ENCODE measurements at places on chromosomes 6 and 20.

DNA sequence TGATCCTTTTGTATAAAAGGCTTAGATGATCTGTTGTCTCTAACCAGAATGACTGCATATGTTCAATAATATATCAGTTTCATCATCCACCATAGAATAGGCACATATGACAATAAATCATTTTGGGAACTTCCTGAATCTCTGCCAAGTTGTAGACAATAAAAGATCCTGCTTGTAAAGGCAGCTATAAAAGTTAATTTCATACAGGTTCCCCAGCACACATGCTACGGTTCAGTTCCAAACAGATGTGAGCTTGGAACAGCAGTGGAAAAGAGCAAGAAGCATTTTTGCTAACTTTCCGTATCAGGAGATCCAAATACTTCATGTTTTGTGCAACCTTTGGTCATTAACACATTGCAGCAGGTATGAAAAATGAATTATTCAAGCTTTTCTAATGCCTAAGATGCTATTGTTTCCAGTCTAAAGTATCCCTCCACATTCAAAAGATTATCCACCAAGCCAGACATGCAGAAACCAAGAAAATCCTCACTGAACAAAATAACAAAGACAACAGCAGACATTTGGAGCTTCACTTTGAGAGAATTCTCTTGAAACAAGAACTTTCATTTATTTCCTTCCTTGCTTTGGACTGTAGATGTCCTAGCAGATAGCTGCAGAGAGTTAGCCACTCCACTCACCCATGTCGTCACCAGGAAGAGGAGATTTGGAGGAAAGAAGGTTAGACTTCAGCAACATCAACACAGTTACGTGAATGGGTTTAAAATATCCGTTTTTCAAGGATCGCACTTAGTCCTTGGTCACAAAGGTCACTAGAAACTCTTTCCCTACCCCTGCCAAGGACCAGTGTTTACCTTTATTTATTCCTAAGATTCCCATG is 453.5 kb upstream of the JARID2 start:
- DNase-seq, result no peak

- no peak for DNase-seq
These were observed 91.1 kb upstream of the BTN3A2 start for GRCh38 chr6:26273673-26274588.

DNA sequence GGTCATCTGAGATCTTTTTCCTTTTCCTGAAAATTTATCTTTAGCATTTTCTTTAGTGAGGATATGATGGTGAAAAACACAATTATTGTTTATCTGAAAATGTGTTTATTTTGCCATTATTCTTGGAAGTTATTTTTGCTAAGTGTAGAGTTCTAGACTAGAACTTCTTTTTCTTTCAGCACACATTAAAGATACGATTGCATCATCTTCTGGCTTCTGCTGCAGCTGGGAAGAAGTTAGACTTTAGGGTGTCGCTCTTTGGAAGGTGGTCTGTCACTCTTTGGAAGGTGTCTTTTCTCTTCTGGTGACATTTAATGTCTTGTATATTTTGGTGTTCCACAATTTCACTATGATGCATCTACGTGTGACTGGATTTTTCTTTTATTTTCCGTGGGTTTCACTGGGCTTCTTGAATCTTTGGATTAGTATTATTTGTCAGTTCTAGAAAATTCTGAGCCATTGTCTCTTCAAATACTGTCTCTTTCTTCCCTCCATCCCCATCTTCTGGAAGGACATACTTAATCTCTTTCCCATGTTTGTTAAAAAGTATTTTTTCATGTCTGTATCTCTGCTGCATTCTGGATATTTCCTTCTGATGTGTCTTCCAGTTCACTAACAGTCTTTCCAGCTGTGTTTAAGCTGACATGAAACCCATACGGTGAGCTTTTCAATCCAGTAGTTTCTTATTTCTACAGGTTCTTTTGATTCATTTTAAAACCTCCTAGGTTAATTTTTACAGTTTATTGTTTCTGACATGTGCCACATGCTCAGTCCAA is 81.0 kb downstream of the AGPAT4 start:
- DNase-seq, result no peak

DNA sequence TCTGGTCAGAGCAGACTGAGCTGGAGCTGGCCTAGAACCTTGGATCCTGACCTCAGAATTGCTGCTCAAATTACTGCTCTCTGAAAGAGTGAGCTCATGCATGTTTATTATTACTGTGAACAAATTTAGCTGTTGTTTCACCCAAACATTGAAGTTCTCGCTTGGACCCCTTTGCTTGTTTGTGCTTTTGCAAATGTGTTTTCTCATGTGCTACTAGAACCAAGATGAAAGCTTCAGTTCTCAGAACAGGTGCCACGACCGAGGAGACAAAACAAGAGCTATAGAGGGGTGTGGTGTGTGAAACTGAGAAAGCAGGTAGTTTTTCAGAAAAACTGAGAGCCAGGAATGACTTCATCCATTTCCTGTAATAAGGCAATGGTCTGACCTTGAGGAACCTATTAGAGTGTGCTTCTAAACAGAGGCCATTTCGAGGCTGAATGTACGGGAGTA is 50.0 kb upstream of the ESR1 start:
- DNase-seq, result no peak

DNA sequence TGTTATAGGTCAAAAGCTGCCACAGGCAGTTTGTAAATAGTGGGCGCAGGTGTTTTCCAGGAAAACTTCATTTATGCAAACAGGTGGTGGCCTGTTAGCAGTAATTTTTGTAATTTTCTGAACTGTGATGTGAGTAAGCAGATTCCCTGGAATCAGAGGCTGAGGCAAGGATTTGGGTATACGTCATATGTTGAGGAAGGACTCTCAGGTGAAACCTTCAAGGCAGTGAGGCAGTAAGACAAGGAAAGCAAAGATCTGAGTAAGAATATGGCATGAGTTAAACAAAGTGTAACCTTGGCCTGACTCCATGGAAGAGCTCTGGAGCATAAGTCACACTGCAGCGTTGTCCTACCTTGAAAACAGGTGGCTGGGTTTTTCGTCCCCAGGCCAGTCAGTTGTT is 291.1 kb upstream of the BTBD3 start:
- no peak for DNase-seq

- DNase-seq, result no peak
These were observed 67.9 kb downstream of the NCOA7 start for GRCh38 chr6:125858427-125859320.

GRCh38 chr6:103184776-103185175 is 1674.9 kb downstream of the HACE1 start:
- DNase-seq, result no peak

GRCh38 chr20:57656252-57656820 is 36.1 kb upstream of the ZBP1 start:
- no peak for DNase-seq

- DNase-seq, result no peak
These were observed 3.3 kb upstream of the GNRH2 start for GRCh38 chr20:3040086-3040485.

- no peak for DNase-seq
These were observed 124.4 kb downstream of the TTLL2 start for GRCh38 chr6:167449094-167449861.

DNA sequence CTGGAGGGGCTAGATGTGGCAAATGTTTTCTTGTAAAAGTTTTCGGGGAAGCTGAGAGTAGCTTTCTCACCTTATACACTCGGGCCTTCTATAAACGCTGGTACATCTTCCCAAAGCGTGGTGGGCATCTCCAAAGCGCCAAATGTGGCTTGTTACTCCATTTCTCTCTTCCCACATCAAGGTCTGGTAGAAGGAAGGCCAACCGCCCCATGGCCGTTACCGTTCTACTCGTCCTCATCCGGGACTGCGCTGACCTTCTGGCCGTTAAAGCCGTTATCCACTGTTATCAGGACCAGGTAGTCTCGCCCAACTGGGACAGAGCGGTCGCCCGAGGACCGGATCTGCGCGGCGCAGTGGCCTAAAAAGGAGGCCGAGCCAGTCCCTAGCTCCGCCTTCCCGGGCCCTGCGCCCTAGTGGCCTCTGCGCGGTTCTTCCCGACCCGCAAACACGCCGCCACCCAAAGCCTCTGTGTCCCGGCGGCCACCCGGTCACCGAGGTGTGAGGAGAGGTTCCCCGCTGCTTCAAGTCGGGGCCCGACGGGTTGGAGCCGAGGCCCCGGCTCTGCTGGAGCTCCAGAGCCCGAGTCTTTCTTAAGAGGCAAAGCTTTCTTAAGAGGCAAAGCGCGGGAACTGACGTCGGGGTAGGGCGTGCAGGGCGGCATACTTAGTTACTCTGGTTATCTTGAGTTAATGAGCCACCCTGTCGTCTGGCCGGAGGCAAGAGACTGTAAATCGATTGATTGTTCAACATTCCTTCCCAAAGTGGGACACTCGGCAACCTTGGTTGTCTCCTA is 90.5 kb downstream of the GPX5 start:
- DNase-seq, result no peak

- no peak for DNase-seq
These were observed 39.0 kb upstream of the SUPT3H start for GRCh38 chr6:45416700-45417099.

DNA sequence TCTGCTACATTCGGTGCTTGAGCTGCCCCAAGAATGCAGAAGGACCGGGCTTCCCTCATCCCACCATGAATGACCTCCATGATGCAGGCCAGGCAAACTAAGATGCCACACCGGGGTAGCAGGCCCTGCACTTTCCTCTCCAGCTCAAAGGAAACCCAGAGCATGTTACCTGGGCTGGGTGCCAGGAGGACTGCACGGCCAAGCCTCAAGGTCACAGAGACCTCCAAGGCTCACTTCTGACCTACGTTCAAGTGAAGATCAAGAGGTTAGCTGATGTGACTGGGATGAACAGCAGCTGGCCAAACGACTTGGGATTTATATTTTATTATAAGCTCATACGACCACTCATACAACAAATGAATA is 501.8 kb downstream of the CD83 start:
- no peak for DNase-seq

DNA sequence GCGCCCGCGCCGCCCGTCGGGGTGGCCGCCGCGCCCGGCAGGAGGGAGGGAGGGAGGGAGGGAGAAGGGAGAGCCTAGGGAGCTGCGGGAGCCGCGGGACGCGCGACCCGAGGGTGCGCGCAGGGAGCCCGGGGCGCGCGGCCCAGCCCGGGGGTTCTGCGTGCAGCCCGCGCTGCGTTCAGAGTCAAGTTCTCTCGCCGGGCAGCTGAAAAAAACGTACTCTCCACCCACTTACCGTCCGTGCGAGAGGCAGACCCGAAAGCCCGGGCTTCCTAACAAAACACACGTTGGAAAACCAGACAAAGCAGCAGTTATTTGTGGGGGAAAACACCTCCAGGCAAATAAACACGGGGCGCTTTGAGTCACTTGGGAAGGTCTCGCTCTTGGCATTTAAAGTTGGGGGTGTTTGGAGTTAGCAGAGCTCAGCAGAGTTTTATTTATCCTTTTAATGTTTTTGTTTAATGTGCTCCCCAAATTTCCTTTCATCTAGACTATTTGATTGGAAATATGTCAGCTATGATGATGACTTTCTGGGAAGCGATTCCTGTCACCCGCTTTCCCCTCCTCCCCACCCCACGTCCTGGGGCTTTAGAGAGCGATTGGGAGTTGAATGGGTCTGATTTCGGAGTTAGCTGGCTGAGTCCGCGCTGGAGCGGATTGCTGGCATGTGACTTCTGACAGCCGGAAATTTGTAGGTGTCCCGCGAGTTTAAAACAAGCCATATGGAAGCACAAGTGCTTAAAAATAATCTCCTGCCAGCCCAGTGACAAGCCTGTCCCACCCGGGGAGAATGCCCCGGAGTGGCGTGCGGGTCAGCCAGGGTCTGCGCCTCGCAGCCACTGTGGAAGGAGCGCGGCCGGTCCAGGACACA is 1.1 kb downstream of the ESR1 start:
- no peak for DNase-seq

DNA sequence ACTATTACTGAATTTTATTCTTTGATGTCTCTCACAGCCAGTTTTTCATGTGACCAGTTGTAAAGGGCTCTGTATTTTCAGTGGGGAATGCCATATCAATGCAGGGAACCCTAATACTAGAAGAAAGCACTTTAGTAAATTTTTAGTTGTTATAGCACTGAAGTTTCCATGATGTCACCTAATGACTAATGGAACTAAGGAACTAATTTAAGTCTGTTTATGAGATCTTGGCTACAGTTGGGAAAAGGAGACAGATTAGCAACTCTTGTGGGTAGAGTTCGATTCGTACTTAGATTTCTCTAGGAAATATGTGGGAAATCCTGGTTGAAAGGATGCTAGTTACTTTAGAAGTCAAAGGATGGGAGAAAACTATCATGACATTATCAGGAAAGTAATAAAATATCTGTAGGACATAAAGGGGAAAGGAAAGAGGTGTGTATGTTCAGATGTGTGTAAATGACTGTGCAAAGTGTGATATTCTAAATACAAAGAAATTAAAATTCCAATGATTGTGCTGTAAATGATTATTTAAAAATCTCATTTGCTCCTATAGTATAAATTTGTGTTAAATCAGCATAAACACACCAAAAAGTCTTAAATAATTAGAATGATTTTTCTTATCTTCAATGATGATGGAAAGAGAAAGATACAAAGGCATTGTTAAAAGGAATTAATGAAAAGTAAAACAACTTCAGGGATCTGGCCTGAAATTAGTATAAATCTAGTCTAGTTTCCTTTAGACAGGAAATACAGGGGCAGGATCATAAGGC is 103.4 kb downstream of the LRRC1 start:
- DNase-seq, result no peak

- no peak for DNase-seq
These were observed 590.9 kb upstream of the NRSN1 start for GRCh38 chr6:23535101-23535500.

DNA sequence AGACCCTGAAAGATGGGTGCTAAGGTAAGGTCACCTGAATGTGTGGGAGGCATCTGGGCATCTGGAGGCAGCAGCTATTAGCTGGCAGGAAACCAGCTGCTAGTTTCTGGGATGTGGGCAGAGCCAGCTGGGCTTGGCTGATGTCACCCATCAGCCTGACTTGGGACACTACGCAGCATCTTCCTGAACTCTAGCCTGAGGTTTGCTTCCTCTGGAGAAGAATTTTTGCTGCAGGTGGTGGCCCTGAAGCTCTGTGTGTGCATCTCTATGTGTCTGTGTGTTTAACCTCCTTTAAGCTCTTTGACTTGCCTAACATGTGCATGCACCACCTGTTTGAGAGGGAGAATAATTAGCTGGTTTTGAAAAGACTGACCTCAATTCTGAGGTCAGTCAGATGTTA is 465.1 kb upstream of the CHD6 start:
- DNase-seq, result no peak

GRCh38 chr6:39339096-39339867 is 16.8 kb upstream of the KCNK16 start:
- no peak for DNase-seq

- DNase-seq, result no peak
These were observed 86.8 kb downstream of the PPP1R14C start for GRCh38 chr6:150229436-150230163.

DNA sequence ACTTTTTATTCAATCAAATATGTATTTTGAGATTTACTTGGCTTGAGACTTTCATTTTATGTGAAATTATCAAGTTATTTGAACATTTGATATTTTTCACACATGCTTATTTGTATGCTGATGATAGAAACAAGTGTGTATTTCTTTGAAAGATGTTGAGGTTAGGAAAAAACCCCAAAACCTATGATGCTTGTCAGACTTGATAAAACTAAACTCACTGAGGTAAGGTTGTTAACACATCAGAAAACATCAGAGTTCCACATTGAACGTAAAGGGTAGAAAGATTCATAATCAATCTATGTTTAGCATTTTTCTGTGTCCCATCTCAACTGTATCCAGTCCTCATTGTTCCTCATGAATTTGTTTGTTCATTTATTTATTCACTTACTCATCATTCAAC is 12.2 kb downstream of the SF3B5 start:
- DNase-seq, result no peak

Measured in NCI-H1092 (cell line).